ENCODE measurements at places on chromosomes 1 and 21. TPM values are rescaled to one million over a fixed set of nuclear protein-coding genes. Genes with fewer than 3 reads are reported as not detected.
A peak's percentile ranks its signal among the peaks of the same experiment; 100 is the strongest.

GRCh38 chr21:24941316-24942185 lies 665.7 kb downstream of the MRPL39 start:
- H3K4me3 ChIP-seq, result no peak overlapping the region
- no peaks in the 10 kb centered on the region for H3K4me1 ChIP-seq
- no peaks in the 10 kb centered on the region for H3K36me3 ChIP-seq

DNA sequence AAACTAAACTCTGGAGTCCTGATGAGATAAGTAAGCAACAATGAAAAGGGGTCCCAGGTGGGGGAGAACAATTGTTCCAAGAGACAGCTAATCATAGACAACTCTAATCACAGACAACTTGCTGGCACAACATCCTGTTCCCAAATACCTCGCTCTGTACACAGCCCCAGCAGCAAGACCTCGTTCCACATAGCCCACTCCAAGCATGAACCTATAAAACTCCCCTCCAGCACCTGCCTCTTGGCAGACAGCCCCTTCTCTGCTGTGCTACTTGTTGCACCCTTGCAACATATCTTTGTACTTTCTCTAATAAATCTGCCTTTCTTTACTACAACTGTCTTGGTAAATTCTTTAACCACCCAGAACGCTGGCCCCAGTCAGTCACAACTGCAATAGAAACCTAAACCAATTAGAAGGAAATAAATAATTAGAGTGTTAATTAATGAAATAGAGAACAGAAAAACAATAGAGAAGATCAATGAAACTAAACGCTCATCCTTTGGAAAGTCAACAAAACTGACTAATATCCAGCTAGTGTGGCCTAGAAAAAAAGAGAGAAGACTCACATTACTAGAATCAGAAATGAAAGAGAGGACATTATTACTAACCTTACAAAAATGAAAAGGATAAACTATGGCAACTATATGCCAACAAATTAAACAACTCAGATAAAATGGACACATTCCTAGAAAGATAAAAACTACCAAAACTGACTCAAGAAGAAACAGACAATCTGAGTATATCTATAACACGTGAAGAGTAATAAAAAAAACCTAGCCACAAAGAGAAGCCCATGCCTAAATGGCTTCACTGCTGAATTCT lies 36.1 kb downstream of the LRRC40 start:
- no peak overlapping the region for H3K27ac ChIP-seq
- H3K36me3 ChIP-seq, result peaks cover 30% of the 10 kb centered on the region
- no peaks in the 10 kb centered on the region for H3K27me3 ChIP-seq
- H3K4me3 ChIP-seq, result no peak overlapping the region
- no peak for DNase-seq

DNA sequence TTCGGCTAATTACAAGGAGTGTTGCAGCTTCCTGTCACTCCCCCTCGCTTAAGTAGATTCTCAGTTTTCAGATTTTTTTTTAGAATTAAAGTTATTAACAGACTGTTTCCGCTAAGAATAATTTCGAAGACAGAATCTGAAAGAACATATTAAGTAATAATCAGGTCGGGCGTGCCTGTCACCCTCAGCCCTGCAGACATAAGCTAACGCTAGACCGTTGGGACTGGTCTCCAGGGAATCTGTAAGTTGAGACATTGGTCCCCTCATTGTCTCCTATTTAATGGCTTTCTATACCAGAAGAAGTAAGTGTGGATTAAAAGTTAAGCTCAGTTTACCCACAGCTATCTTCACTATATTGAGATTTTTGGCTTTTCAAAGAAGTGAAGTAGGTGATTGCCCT lies 14.5 kb downstream of the NMNAT1 start:
- H3K27me3 ChIP-seq, result no peaks in the 10 kb centered on the region
- H3K4me1 ChIP-seq, result no peaks in the 10 kb centered on the region
- no peaks in the 10 kb centered on the region for H3K36me3 ChIP-seq

DNA sequence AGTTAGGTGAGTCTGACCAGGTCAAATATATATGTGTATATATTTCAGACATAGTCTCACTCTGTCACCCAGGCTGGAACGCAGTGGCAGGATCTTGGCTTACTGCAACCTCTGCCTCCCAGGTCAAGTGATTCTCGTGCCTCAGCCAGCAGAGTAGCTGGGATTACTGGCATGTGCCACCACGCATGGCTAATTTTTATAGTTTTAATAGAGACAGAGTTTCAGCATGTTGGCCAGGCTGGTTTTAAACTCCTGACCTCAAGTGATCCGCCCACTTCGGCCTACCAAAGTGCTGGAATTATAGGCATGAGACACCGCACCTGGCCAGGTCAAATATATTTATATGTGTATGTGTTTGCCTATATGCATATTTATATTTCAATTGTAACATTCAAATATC lies 581.5 kb upstream of the B3GALT2 start:
- no peak overlapping the region for H3K4me3 ChIP-seq
- no peaks in the 10 kb centered on the region for H3K4me1 ChIP-seq
- H3K36me3 ChIP-seq, result no peaks in the 10 kb centered on the region
- DNase-seq, result no peak
- no peak overlapping the region for H3K27ac ChIP-seq

- H3K27me3 ChIP-seq, result no peaks in the 10 kb centered on the region
- no peaks in the 10 kb centered on the region for H3K36me3 ChIP-seq
- no peaks in the 10 kb centered on the region for H3K4me1 ChIP-seq
- no peak for DNase-seq
- no peak overlapping the region for H3K27ac ChIP-seq
These were observed 379.2 kb upstream of the ADAMTS5 start for GRCh38 chr21:27346041-27346448.

DNA sequence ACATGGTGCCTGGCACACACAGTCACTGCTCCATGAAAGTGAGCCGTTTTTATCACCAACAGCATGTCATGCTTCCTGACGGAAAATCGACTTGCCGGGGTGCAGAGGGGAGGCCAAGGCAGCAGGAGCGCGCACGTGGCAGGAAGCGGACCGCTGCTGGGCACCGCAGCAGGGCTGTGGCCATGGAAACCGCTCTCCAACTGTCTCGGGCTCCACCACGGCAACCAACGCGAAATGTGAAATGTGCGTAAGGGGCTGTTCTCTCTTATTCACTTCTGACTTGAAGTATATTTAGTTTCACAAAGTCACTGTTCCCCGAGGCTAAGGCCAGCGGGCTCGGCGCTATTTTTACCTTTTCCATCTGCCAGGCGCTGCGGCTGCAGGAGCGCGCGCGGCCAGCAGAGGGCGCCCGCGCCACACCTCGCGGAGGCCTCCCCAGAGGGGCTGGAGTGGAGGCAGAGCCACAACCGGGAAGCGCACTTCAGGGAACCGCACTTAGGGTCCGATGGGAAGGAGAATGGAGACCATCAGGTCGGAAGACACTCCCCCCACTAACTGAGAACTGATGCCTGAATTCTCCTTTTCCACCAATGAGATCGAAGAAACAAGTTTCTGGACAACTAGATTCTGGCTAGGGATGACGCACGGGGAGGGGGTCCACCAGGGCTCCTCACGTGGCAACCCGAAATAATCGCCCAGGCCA lies 19.7 kb downstream of the RCC2 start:
- peak overlapping the region; percentile 3 for H3K27ac ChIP-seq
- DNase-seq, result peak; percentile 65
- no peak overlapping the region for H3K4me3 ChIP-seq
- H3K27me3 ChIP-seq, result no peaks in the 10 kb centered on the region
- H3K4me1 ChIP-seq, result no peaks in the 10 kb centered on the region
- peaks cover 84% of the 10 kb centered on the region for H3K36me3 ChIP-seq

DNA sequence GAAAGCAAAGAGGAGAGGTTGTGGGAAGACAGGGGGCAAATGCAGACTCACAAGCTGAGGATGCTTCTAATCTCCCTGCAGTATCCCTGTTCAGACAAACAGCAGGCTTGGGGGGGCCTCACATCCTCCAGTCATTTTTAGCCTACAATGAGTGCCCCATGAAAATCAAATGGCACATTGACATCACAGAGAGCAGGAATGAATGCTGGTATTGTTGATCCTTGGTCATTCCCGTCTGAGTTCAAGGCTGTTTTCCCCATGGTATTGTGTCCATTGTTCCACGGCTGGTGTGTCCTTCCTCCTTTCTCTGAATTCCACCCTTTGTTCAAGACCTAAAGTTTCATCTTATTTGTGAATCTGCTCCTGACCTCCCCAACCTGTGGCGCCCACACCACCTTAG lies 545.6 kb downstream of the AJAP1 start:
- no peaks in the 10 kb centered on the region for H3K36me3 ChIP-seq
- no peaks in the 10 kb centered on the region for H3K4me1 ChIP-seq
- DNase-seq, result no peak
- no peak overlapping the region for H3K4me3 ChIP-seq
- H3K27ac ChIP-seq, result no peak overlapping the region

DNA sequence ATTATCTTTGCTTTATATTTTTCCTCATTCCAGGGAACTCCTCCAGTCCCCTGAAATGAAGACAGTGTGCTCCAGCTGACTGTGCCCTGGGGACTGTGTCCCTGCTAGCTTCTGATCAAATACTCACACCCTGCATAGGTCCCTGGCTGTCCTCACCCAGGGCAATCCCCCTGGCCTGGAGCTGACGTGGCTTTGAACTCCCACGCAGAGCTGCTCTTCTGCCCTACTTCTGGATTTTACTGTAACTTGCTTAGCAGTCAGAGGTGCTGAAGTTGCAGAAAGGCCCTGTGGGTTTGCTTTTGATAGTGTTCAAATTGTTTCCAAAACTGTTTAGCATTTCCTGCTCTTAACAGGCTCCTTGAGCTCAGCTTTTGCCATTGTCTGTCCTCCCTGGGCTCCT lies 186.5 kb downstream of the FASLG start:
- H3K27me3 ChIP-seq, result peaks cover 43% of the 10 kb centered on the region
- DNase-seq, result peak; percentile 32
- peak overlapping the region; percentile 6 for H3K27ac ChIP-seq
- H3K4me1 ChIP-seq, result peaks cover 11% of the 10 kb centered on the region
- H3K36me3 ChIP-seq, result peaks cover 3% of the 10 kb centered on the region

GRCh38 chr1:13820456-13820855 lies 120.5 kb downstream of the PRDM2 start:
- H3K27me3 ChIP-seq, result no peaks in the 10 kb centered on the region
- no peak for DNase-seq
- no peaks in the 10 kb centered on the region for H3K36me3 ChIP-seq
- H3K4me1 ChIP-seq, result no peaks in the 10 kb centered on the region
- no peak overlapping the region for H3K27ac ChIP-seq

DNA sequence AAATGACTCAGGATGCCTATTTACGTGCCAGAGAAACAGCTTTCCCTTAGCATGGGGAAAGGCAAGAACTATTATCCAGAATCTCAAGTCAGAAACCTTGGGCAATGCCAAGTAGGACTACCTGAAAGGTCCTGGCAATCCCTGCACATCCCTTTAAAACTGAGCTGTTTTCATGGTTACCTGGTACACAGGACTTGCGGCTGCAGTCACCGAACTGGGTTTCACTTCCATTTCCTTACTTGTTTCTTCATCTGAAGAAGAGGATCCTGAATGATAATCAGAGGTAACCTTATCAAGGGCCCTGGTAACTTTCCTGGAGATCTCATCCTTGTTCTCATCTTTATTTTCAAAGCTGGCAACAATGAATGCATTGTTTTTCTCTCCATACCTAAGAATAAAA lies 14.3 kb downstream of the BTG3 start:
- peak overlapping the region; percentile 31 for H3K27ac ChIP-seq
- DNase-seq, result no peak
- peaks cover 29% of the 10 kb centered on the region for H3K4me1 ChIP-seq
- no peaks in the 10 kb centered on the region for H3K27me3 ChIP-seq
- H3K36me3 ChIP-seq, result peaks cover 63% of the 10 kb centered on the region

DNA sequence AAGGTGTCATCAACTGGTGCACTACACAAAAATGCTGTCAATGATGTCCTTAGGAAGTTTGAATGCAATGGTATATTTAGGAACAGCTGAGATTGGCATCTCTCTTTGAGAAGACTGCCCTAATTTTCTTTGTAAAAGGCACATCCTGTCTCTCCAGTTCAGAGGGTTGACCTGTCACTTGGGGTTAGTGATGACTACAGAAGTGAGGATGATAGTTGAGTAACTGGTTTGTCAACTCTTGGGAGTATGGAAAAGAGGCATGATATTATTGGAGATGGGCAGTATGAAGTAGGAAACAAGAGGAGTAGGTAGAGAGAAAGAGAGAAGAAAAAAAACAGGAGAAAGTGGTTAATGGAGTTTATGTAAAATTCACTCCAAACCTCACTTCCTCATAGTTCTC lies 40.4 kb upstream of the PIGC start:
- no peaks in the 10 kb centered on the region for H3K36me3 ChIP-seq
- H3K27ac ChIP-seq, result no peak overlapping the region
- H3K27me3 ChIP-seq, result peaks cover 17% of the 10 kb centered on the region
- DNase-seq, result no peak
- no peak overlapping the region for H3K4me3 ChIP-seq

- H3K4me1 ChIP-seq, result no peaks in the 10 kb centered on the region
- H3K36me3 ChIP-seq, result no peaks in the 10 kb centered on the region
- no peak overlapping the region for H3K4me3 ChIP-seq
- DNase-seq, result no peak
- H3K27ac ChIP-seq, result no peak overlapping the region
These were observed 37.5 kb downstream of the PLPPR5 start for GRCh38 chr1:98967122-98967521.

- DNase-seq, result no peak
- peaks cover 10% of the 10 kb centered on the region for H3K4me1 ChIP-seq
- H3K27ac ChIP-seq, result no peak overlapping the region
- peaks cover 5% of the 10 kb centered on the region for H3K36me3 ChIP-seq
- H3K4me3 ChIP-seq, result no peak overlapping the region
These were observed 105.0 kb upstream of the SAMD11 start for GRCh38 chr1:818618-819291.

DNA sequence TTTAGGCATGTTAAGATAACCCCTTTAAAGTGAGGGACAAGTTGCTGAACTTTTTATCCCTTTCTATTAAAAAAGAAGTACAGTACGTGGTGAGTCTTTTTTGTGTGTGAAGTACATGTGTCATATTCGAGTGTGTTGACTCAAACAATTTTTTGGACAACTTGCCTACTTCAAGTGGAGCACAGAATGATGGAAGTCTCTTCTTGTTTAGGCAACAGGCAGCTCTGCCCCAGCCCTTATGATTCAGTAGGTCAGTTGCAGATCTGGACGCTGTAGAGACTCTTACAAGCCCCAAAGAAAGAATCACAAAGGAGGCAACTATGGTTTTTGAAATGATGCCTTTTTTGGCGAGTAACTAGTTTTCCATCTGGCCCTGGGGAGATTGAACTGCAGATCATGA lies 14.4 kb upstream of the ZFP69B start:
- no peaks in the 10 kb centered on the region for H3K4me1 ChIP-seq
- peaks cover 20% of the 10 kb centered on the region for H3K36me3 ChIP-seq
- no peak overlapping the region for H3K27ac ChIP-seq
- no peak for DNase-seq
- no peaks in the 10 kb centered on the region for H3K27me3 ChIP-seq
- no peak overlapping the region for H3K4me3 ChIP-seq

GRCh38 chr1:7614576-7615074 lies 156.5 kb upstream of the VAMP3 start:
- H3K27ac ChIP-seq, result no peak overlapping the region
- no peaks in the 10 kb centered on the region for H3K36me3 ChIP-seq
- no peaks in the 10 kb centered on the region for H3K4me1 ChIP-seq
- H3K27me3 ChIP-seq, result no peaks in the 10 kb centered on the region
- H3K4me3 ChIP-seq, result no peak overlapping the region

GRCh38 chr1:192538407-192539296 lies 36.9 kb upstream of the RGS1 start:
- peak overlapping the region; percentile 20 for H3K4me3 ChIP-seq
- DNase-seq, result no peak
- H3K36me3 ChIP-seq, result peaks cover 14% of the 10 kb centered on the region
- H3K4me1 ChIP-seq, result peaks cover 69% of the 10 kb centered on the region
- H3K27ac ChIP-seq, result peak overlapping the region; percentile 83

GNAT2 gene
- total RNA-seq, result not detected

SRGAP2 gene
- total RNA-seq, result 96.1 TPM

CNR2 gene
- not detected for total RNA-seq

IQCC gene
- total RNA-seq, result 3.8 TPM
